ENCODE measurements at places on chromosomes 12 and 14.

DNA sequence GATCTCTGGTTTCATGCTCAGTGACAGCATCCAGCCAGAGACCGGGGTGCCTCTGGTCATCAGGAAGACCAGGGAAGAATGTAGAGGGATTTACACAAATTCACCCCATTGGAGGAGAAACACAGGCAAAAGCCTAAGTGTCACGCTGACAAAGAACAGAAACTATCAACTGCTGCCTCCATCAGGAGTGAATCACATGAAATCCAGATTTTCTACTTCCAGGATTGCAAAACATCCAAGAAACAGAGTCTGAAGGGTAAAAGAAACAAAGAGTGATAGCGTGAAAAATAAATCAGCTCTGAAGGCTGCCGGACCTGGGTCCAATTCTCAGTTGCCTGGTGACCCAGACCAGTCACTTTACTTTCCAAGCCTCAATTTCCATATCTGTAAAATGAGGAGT lies 136.1 kb upstream of the MAP1LC3B2 start:
- DNase-seq = no peak

- DNase-seq = no peak
These were observed 117.3 kb downstream of the CFAP54 start for GRCh38 chr12:96606644-96607043.

GRCh38 chr12:91702843-91703425 lies 442.7 kb downstream of the BTG1 start:
- DNase-seq = no peak

GRCh38 chr12:6341417-6342139 lies at the start of gene TNFRSF1A:
TNFRSF1A (minus strand) TSS chr12:6342076; CDS start chr12:6341814, 262 bp downstream.
- DNase-seq = no peak

GRCh38 chr14:52117111-52117832 lies 48.4 kb upstream of the NID2 start:
- DNase-seq = no peak

DNA sequence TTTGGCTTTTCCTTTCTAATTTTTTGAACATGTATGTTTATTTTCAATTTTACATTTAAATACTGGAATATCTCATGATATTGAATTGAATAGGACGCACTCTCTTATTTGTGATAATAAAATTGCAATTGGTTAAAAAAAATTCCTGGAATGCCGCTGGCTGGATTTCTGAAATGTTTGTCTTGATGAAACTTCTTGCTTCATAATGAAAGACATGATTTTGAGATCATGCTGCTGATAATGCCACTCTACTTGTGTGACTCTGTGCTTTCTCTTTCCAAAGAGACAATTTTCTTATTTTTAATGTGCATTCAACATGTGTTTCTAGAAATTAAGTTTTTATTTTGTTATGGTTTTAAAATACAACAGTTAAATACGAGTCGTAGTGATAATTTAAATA lies 465.7 kb upstream of the FAR2 start:
- DNase-seq = no peak

GRCh38 chr14:65258391-65258790 lies 154.1 kb upstream of the FUT8 start:
- DNase-seq = no peak

GRCh38 chr14:60646226-60646818 lies 3.0 kb downstream of the SIX1 start:
- DNase-seq = no peak

- no peak for DNase-seq
These were observed 1756.8 kb upstream of the SEL1L start for GRCh38 chr14:83290447-83290846.

- DNase-seq = no peak
These were observed 397.2 kb downstream of the NRXN3 start for GRCh38 chr14:78567343-78567742.

DNA sequence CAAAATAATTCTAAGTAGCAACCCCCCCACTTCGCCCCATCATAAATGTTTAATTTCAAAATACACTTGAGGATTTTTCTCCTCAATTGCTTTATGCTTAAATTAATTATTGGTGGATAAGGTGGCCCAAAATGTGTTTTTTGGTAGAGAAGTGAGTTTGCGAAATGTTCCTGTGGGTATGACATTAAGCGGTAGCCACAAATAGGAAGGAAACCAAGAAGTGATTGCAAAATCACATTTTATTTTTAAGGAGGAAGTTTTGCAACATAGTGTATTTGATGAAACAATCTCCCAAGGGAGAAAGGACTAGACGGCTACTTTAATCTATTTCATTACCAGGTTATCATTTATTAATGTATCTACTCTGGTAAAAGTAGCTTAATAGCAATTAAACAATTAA lies 25.5 kb downstream of the SLC25A3 start:
- DNase-seq = no peak

DNA sequence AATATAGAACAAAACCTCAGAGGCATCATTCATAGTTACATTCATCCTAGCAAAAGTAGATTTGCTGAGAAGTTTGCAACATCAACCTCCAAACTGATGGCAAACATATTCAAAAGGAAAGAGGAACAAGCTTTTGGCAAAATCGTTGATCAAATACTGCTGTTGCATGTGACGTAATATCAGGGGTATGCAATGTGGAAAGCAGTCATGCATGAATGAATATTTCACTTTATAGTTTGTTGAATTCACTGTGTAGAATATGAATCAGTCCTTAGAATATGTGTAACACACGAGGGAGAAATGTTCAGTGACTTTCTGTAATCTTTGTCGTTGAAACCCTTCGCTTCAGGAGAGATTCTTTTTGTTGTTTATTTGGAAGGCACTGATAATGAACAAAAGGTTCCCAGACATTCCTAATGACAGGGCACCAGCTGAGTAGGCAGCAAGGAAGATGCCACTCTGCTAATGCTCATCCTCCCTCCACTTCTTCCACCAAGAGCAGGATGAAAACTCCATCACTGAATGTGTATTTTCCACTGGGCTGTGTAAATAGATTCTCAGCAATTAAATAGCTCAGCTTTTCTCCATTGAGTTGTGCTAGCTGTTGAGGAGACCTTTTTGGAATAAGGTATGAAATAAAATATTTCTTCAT lies 126.1 kb downstream of the PELI2 start:
- no peak for DNase-seq

GRCh38 chr12:93166541-93167307 lies 211.0 kb upstream of the NUDT4 start:
- no peak for DNase-seq

DNA sequence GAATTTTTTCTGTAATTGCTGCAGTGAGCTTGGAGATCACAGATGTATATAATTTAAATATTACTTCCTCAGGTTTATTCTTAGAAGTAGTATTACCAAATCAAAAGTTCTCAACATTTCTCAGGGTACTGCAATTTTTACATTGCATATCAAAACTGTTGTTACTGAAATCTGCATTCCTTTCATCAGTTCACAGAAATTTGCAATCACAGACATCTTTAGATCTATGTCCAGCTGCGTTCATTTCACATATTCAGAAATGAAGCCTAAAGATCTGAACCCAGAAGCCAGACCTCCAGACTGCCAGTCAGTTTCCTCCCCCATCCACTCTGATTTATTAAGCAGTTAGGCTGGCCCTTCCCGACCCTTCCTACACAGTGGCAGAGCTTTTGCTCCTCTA lies 18.2 kb upstream of the IFT81 start:
- no peak for DNase-seq

DNA sequence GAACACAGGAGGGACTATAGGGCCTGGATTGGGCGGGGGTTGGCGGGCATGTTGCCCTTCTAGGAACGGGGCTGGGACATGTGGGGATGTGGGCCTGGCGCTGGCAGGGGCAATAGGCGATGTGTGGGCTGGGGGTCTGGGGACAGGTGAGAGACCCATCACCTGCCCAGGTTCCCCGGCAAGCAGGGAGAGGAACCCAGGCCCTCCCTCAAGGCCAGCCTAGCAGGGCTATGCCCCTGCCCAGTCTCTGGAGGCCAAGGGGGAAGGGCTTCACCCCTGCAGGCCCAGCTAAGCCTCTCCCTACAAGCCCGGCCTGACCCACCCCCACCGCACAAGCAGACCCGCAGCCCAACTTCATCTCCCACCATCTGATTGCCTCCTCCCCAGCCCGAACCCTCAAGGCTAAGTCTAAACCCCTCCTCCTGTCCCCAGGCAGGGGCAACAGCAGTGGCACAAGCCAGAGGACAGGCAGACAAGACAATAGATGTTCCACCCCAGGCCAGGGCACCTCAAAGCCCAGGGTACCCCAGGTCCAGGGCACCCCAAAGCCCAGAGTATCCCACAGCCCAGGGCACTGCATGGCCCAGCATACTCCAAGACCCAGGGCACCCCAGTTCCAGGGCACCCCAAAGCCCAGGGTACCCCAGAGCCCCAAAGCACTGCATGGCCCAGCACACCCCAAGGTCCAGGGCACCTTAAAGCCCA lies 6.5 kb downstream of the JAG2 start:
- no peak for DNase-seq

- DNase-seq = no peak
These were observed 951.2 kb downstream of the FLRT2 start for GRCh38 chr14:86481104-86481503.

- peak; percentile 37 for DNase-seq
These were observed 32.7 kb downstream of the VCPKMT start for GRCh38 chr14:50083467-50084337.

DNA sequence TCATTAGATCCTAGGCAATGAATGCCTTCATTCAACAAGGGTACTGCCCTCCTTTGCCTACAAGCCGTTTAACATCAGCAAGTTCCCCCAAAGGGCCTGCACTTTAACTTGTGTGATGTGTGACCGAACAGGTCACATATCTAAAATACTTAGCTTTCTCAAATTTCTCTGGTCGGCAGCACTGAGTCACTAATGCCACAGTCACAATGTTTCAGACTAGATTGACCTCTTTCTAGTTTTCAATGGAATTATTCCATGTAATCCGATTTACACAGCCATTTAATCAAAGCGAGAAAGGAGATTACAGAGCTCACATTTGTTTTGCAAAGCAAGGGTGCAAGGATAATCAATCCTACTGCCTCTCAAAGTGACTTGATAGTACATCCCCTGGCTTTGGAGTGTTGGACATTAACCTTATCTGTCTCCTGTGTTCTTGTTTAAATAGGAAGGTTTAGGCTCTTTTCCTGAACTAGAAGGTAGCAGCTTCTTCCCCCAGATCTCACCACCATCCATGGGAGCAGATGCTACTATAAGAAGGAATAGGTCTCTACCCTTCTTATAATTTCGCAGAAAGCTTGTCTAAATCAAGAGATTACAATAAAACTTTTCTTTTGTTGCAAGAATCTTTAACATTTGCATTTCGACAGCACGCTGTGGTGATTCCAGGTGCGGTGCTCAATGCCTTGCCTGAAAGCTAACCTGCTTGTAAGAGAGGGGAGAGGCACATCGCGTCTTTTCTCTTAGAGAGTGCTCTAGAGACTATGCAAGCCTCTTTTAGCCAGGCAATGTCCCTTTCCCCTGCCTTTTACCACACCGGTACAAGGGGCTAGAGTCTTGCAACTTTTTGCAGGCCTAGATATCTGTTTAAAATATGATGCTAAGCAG lies 1.8 kb downstream of the KITLG start:
- no peak for DNase-seq

DNA sequence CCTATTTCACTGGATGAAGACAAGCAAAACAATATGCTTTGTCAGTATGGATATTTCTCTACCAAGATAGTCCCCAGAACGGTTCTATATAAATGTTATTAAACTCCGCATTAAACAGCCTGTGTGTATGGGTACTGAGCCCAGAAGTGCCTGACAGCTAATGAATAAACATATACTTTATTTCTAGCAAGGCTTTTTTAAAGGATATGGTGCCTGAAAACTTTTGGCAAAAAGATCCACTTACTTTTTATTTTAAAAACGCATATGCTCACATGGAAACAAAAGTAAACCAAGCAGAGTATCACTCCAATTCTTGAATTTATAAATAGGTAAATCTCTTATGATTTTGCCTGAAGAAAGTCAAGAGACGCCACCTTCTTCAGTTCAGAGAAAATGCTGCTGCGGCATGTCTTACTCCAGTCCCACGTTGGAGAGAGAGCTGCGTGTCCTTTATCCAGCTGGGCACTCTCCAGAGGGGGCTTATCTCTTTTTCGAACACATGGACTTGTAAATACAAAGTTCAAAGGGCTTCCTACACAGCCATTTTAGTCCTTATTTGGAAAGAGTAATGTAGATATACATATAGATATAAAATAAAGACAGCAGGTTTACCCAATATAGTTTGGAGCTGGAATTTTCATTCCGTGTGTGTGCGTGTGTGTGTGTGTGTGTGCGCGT lies 264.2 kb downstream of the ADAMTS20 start:
- DNase-seq = no peak

DNA sequence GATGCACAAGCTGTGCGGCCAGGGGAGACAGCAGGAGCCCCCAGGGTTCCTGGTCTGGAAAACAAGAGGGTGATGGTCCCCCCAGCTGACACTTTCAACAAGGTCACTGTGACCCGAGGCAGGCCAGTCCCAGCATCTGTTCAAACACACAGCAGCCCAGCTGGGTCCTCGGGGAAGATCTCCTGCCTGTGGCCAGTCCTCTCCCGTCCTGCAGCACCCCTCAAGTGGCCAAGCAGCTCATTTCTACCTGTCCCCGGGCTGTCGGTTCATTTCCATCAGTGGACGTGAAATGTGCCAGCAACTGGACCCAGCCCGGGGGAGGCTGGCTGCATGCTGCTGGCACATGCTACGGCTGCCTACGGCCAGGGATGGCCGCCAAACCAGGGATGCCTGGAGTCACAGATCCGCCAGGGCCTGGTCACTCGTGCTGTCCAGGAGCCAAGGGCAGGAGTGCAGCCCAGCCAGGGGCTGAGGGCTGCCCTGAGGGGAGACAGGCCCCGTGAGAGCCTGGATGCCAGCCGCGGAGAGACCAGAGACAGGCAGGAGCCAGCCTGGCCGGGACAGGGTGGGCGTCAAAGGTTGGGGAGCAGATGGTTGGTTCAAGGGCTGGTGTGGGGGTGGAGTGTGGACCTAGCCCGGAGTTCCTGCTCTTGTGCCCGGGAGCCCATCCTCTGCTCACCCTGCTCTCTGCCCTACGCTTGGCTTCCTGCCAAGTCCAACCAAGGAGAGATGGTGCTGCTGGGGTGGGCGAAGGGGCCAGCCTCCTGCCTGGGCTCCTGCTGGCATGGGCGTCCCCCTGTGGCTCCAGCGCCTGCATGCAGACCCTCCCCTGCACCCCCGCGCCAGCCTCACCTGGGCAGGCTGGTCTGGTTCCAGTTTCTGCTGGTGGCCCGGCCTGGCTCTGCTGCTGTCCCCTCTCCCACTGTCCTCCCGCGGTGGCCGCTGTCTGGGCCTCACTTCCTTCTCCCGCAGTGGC lies 143.8 kb downstream of the ADGRD1 start:
- no peak for DNase-seq

- DNase-seq = no peak
These were observed 86.1 kb downstream of the CACNA1C start for GRCh38 chr12:2138871-2139308.

- no peak for DNase-seq
These were observed 6.4 kb upstream of the PMCH start for GRCh38 chr12:102204025-102204424.

- no peak for DNase-seq
These were observed 4.2 kb downstream of the PDE3A start for GRCh38 chr12:20372326-20373096.

All from stimulated activated CD4-positive, alpha-beta T cell treated with anti-CD3 and anti-CD28 coated beads, Interleukin-2, amount 100 ng/mL, for 4 hours (primary cell).